ENCODE measurements at places on chromosomes 7 and 10.

DNA sequence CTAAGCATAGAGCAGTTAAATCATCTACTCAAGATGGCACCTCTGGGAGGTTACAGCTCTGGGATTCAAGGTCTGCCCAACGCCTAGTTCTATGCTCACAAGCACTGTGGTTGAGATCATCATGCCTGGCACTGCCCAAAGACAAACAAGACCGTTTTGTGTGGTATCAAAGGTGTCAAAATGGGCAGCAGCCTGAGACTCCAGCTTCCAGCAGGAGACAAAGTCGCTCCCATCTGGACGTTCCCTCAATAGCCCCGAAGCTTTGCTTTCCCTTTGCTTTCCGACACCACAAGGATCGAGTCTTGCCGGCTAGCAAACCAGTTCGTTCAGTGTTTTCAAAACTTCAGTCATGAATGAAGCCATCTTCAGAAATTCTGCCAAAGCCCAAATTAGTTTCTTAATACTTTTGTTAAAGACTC is 5.1 kb downstream of the HABP2 start:
- no peak for DNase-seq

GRCh38 chr7:81339946-81340345 is 421.1 kb upstream of the SEMA3C start:
- DNase-seq = no peak

DNA sequence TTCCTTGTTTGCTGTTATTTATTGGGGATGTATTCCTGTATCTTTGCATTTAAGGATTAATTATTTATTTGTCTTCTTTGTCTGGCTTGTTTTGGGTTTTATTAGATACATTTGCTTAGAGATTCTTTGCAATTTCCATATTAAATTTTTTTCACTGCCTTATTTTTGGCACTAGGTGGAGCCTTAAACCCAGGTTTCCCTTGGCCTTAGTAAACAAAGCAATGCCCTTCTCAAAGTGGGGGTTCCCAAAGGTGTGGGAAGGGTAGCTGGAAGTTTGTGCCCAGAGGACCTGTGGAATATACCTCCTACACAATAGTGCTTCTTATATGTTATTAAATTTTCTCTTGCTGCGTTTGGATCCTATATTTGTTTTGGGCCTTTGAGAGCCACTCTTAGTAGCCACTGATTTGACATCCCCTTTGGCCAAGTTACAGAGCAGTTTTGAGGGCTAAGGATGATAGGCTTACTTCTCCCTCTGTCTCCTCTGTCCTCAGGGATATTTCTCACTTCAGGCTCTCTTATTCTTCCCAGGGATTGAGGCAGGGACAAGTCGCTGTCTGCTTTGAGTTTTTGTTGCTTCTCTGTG is 162.3 kb downstream of the ITGB1 start:
- no peak for DNase-seq

GRCh38 chr10:79378647-79379511 is 31.6 kb downstream of the PPIF start:
- DNase-seq = no peak

- DNase-seq = no peak
These were observed 17.6 kb upstream of the SLC29A3 start for GRCh38 chr10:71301371-71301916.

- DNase-seq = no peak
These were observed 58.0 kb upstream of the PNLIP start for GRCh38 chr10:116487522-116488430.

DNA sequence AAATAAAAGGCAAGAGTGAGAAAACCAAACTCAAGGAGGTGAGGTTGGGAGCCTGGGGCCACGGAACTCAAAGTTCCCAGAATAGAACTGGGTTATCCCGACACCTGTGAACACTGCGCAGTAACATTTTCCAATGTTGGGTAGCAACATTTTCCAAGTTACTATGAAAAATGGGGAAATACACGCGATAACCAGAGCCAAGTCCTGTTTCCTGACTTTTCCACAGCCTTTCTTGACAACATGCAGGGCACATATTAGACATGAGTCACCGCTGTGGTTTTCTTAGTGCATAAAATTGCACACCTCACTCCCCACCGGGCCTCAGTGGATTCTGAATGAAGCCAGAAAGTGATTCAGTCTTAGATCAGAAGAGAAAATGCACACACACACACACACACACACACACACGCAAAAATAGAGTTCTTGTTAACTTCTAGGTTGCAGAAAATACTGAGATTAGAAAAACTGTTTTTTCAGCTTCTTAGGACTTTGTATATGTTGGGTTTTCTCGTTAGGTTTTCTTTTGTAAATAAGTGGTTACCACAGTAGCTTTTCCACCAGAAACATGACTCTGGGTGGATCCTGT is 70.0 kb downstream of the CAMK1D start:
- peak; percentile 92 for DNase-seq

Data from epithelial cell of prostate (primary cell).